ENCODE measurements at places on chromosomes 13 and 19. TPM values are rescaled to one million over a fixed set of nuclear protein-coding genes. Genes with fewer than 3 reads are reported as not detected.

Gene ZNF229
- 5.1 TPM for polyA plus RNA-seq

Gene SBK3
- polyA plus RNA-seq: not detected

Gene SPACA6
- polyA plus RNA-seq: 5.4 TPM

Gene ZNF568
- 13.4 TPM for polyA plus RNA-seq

Gene PLEKHG2
- polyA plus RNA-seq: not detected

Gene BBC3
- 0.42 TPM for polyA plus RNA-seq

Gene ZNF442
- polyA plus RNA-seq: 1.5 TPM

Gene RFPL4A
- not detected for polyA plus RNA-seq

Gene MTUS2
- 14.4 TPM for polyA plus RNA-seq

Gene FXYD1
- 6.4 TPM for polyA plus RNA-seq

Gene SIGLEC8
- not detected for polyA plus RNA-seq

Gene PLPPR2
- polyA plus RNA-seq: 12.7 TPM

Gene CLDN10
- 63.6 TPM for polyA plus RNA-seq

Gene ZNF177
- 10.9 TPM for polyA plus RNA-seq

Gene IGSF23
- not detected for polyA plus RNA-seq

Gene ZNF235
- 0.28 TPM for polyA plus RNA-seq

Measured in Purkinje cell (primary cell).